NCI-H69 (cell line): ENCODE measurements at places on chromosomes 13 and 19.
A peak's percentile ranks its signal among the peaks of the same experiment; 100 is the strongest.

- DNase-seq: no peak
These were observed 50.4 kb downstream of the TEX29 start for GRCh38 chr13:111370570-111371535.

DNA sequence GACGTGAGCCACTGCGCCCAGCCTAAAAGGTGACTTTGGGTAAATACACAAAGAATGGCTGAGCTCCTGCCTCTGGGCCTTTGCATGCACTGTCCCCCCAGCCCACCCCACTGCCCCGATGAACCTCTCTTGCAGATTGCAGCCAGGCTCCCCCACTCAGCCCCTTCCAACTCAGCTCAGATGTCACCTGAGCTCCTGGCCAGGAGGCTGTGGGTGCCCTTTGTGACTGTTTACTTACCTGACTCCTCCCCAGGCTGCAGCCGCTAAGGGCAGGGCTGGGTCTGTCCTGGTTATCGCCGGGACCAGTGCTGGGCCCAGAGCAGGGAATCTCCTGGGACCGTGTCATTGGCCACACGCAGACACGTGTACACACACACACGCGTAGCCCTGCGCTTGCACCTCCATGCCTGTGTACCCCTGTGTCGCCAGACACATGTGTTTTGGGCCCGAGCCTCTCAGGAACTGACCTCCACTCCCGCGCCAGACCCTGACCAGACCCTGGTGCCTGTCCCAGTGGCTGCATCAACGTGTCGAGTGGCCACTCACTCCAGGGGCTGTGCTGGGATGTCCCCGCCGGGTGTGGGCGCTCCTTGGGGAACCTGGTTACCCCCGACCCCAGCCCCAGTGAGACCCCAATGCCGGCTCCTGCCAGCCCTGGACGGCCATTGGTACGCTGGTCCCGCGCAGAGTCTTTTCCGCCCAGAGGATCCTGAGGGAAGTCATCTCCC lies 18.7 kb downstream of the EFNA2 start:
- DNase-seq: no peak

GRCh38 chr13:40056898-40057619 lies 401.6 kb downstream of the COG6 start:
- no peak for DNase-seq

DNA sequence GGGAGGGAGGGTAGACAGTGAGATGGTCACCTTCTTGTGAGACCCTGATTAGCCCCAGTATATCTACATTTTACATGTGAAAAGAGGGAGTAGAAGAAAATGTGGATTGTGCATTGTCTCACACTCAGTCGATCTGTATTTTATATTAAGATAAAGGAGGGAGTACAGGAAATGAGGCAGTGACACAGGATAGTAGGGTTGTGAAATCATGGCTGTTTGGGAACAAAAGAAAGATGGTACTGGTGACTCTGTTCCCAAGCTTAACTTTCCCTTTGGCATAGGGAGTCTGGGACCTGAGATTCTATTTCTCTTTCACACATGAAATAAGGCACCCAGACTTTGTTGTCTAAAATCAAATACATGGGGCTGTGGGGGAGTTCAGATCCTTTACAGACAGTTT lies 194.7 kb downstream of the ABCC4 start:
- no peak for DNase-seq

- DNase-seq: no peak
These were observed 10.2 kb downstream of the PPP2R1A start for GRCh38 chr19:52200044-52200443.

DNA sequence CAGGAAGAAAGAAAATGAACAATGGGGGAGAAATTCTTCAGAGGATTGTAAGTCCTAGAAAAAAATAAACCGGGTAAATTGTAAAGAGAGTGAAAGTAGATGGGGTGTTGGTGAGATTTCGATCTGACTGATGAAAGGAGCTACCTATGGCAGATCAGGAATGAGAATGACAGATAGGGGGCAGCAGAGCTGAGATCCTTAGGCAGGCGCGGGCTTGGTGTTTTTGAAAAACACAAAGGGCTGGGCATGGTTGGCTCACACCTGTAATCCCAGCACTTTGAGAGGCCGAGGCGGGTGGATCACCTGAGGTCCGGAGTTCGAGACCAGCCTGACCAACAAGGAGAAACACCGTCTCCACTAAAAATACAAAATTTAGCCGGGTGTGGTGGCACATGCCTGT lies 1468.6 kb upstream of the SLC10A2 start:
- no peak for DNase-seq

DNA sequence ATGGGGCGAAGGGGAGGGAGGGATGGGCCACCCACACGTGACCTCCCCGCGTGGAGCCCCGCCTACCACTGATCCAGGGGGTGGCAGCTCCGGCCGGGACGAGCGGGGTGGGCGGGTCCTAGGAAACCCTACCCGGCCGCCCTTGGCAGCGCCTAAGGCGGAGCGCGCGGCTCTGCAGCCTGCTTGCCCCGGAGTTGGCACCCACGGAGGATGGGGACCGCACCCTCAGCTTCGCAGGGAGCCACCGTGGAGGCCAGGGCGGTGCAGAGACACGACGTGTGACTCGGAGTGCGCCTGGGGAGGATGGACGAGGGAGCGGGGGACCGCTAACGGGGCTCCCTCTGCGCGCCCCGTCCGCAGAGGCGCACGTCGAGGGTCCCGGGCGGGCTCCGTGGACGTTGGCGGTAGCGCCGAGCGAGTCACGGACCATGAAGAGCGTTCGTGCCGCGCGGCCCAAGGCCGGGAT lies at the start of gene RGS9BP:
TSS of gene RGS9BP (plus strand) at position 129 of the 466 bp plus-strand sequence. CDS start 416 bp downstream, outside the sequence.
- DNase-seq: peak; percentile 75

GRCh38 chr13:60326273-60326672 lies 70.7 kb upstream of the TDRD3 start:
- peak; percentile 41 for DNase-seq

GRCh38 chr13:106246242-106246641 lies 289.2 kb downstream of the EFNB2 start:
- peak; percentile 78 for DNase-seq

GRCh38 chr13:19634256-19634740 lies 839 bp downstream of the MPHOSPH8 start:
- peak; percentile 29 for DNase-seq

DNA sequence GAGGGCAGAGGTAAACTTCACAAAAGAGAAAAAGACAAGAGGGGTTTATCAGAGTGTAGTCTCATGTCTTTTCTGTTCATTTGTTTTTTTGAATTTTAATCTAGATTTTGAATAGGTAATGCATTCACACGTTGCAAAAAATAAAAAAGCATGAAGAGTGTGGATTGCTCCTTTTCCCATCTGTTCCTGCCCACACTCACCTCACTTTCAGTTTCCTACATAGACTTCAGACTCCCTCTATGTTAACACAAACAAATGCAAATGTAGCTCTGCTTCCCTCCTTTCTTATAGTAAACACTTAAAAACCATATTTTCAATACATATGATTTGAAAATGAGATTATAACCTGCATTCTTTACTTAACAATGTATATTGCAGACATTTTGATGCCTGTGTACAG lies 20.3 kb downstream of the TNFSF13B start:
- no peak for DNase-seq

GRCh38 chr19:31268751-31269383 lies 80.4 kb downstream of the TSHZ3 start:
- DNase-seq: no peak

DNA sequence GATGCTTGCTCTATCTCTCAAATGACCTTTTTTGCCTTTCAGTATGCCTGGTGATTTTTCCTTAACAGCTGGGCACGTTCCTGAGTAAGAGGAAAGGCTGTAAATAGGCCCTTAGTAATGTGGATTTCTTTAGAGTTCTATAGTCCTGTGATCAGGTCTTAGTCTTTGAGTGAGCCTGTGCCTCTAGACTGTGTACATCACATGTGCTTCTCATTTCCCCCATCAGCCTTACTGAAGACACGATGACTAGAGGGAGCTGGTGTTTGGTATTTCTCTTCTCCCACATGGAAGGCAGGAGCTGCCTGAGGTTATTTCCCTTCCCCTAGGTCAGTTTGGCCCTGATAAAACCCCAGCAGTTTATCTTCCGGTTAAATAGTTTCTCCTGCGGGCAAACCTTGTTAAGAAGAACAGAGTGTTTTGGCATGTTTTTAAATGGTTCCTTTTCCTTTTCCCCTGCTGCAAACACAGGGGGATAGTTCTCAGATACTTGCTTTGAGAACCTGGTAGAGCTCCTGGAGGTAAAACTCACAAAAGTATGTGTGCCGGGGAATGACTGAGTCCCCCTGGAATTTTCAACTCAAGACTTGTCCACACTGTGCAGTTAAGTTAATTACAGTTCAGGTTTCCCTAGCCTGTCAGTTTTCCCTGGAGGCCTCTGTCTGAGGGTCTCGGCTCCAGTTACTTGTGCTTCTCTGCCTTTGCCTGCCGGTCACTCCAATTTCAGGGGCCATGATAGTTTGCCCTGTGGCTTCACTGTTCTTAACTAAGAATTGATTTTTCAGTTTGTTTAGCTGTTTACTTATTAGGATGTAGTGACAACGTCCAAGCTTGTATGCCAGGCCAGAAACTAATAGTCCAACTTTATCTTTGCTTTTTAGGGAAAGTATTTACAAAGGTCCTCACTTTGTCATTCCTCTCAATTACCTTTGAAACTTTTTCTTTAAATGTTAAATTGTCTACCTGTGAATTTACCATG lies 94.4 kb downstream of the URI1 start:
- DNase-seq: no peak

DNA sequence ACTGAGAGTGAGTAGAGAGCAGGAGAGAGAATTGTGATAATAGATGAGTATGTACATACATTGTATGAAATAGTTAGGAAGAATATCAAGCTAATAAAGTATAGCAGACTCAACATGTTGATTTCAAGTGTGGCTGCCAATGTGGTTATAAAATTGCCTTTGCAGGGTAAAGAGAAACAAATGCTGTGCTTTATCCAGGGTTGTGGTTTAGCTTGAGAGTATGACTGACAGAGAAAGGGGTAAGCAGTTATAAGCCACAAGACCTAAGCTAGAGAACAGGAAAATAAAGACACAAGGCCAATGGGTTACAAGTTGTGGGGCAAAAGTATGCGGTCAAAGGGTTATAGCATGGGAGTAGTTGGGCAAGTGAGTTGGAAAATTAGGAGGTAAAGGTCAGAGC lies 1217.5 kb downstream of the DIAPH3 start:
- no peak for DNase-seq

DNA sequence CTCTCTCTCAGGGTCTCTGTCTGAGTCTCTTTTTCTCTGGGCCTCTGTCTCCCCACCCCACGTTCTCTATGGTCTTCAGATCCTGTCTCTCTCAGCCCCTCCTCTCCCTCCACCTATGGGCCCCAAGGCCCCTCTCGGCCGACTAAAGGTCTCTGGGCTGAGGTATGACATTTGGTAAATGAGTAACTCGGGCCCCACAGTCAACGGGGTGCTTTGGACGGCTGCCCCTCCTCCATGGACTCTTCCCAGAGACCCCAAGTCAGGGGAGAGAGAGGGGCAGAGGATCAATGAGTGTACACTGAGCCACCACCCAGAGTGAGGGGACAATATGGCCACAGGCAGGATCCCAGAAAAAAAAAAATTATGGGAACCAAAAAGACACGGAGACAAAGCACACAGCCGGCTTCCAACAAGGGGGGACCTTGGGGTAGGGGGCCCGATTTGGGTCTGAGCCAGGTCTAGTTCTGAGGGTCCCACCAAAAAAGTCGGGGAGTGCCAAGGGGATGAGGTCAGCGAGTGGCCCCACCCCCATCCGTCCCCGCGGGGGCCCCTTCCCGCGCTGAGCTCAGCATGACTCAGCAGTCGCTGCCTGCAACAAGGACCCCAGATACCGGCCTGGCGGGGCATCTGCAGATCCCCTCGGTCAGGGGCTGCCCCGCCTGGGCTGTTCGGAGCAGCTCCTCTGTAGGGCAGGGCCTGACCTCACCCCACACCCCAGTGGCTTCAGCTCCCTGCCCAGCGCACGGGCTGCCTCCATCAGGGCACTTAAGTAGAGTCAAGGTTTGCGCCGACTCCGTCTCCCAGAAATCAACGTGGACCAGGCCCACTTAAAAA lies 1.5 kb upstream of the FTL start:
- peak; percentile 50 for DNase-seq

GRCh38 chr13:100560498-100561157 lies 28.0 kb downstream of the GGACT start:
- no peak for DNase-seq

- DNase-seq: no peak
These were observed 347.2 kb downstream of the TSHZ3 start for GRCh38 chr19:31001991-31002390.

DNA sequence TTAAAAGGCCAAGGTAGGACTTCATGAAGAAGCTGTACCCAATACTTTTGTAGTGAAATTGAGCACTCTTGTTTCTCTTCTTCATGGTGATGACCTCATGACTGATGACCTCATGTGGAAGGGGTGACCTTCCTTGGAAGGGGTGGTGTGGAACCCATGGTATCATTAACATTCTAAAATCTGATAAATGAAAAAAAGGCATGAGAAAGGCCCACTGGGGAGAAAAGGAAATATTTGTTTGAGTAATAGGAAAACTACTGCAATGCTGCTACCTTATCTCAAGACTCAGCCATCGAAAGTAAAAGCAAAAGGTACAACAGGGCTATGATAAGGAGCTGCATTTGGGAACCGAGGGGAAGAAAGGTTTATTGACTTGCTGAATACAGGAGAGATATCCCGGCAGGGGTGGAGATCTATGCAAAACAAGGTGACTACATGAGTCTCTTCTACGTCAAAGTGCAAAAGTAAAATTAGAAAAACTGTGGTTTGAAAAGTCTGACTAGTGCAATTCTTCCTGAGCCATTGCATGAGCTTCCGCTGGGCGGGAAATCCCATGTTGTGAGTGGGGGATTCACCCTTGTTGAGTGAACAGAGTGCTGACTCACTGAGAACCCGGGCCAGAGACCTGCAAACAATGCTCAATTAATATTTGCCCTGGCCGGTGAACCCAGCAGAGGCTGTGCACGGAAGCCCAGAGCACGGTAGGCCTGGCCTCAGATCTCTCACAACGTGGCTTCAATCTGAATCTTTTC lies 138.9 kb upstream of the RFC3 start:
- DNase-seq: no peak

DNA sequence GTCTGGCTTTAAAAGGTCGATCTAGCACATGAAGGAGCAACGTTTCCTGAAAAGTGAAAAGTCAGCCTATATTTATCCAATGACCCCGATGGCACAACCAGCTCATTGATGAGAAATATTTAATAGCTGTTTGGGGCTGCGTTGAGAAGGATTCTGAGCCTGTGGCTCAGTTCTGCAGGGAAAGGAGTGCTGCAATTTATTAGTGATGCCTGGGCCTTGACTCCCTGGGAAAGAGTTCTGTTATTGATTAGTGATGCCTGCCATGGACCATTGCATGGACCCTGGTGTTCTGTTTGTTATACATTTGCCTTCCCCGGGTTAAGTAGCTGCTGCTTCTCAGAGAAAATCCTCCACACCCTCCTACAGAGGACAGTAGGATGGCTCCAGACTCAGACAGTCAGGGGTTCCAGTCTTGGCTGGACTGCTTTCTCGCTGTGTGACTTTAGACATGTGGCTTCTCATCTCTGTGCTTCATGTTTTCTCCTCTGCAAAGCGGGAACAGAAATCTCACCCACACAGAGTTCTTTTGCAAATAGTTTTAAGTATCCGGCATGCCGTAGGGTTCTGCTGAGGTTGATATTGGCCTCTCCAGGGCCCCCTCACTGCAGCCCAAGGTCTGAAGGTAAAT lies 17.7 kb upstream of the PTPRS start:
- no peak for DNase-seq
